Chondrocyte (in vitro differentiated cells): ENCODE measurements at places on chromosomes 4 and X. TPM values are rescaled to one million over a fixed set of nuclear protein-coding genes. Genes with fewer than 3 reads are reported as not detected.

TMEM154 gene
- total RNA-seq: 1.8 to 2.9 TPM (median 2.2 TPM) in 3 replicates

BTC gene
- total RNA-seq: 0.33 to 0.41 TPM (median 0.40 TPM) in 3 replicates

PPARGC1A gene
- total RNA-seq: 2.1 to 6.6 TPM (median 2.2 TPM) in 3 replicates

HAUS3 gene
- 8.6 to 12.5 TPM (median 10.0 TPM) in 3 replicates for total RNA-seq

JCHAIN gene
- not detected in 3 replicates for total RNA-seq

CXCR3 gene
- total RNA-seq: not detected in 3 replicates

MAGEA2B gene
- total RNA-seq: not detected in 3 replicates

CNGA1 gene
- not detected in 3 replicates for total RNA-seq

XG gene
- 0.97 TPM in 1 of 3 replicates, not detected in the others for total RNA-seq

DACH2 gene
- total RNA-seq: not detected in 3 replicates

DUX4 gene
- total RNA-seq: not detected in 3 replicates

CXXC4 gene
- total RNA-seq: 0.05 TPM in 1 of 3 replicates, not detected in the others

NLRP2B gene
- not detected in 3 replicates for total RNA-seq

NSUN7 gene
- 2.4 to 6.1 TPM (median 5.1 TPM) in 3 replicates for total RNA-seq

GPR119 gene
- total RNA-seq: not detected in 3 replicates

H2BW2 gene
- 0.59 TPM in 1 of 3 replicates, not detected in the others for total RNA-seq

CDX4 gene
- total RNA-seq: not detected in 3 replicates
